ENCODE measurements at places on chromosomes 13 and 19. TPM values are rescaled to one million over a fixed set of nuclear protein-coding genes. Genes with fewer than 3 reads are reported as not detected.

LMO7 gene
- total RNA-seq = 51.7 TPM

RAB3A gene
- total RNA-seq = 0.86 TPM

MAB21L1 gene
- total RNA-seq = not detected

CEACAM3 gene
- total RNA-seq = 0.50 TPM

HS6ST3 gene
- not detected for total RNA-seq

TUBA3C gene
- total RNA-seq = not detected

DAND5 gene
- total RNA-seq = not detected

FBN3 gene
- total RNA-seq = not detected

ZNF471 gene
- 2.6 TPM for total RNA-seq

NKG7 gene
- total RNA-seq = 4.0 TPM

SEMA6B gene
- 2.2 TPM for total RNA-seq

SERPINE3 gene
- total RNA-seq = not detected

UHRF1 gene
- total RNA-seq = 0.20 TPM

ZNF439 gene
- total RNA-seq = 1.2 TPM

NKPD1 gene
- 0.06 TPM for total RNA-seq

TMEM221 gene
- total RNA-seq = not detected

LHB gene
- not detected for total RNA-seq

TMEM255B gene
- total RNA-seq = 7.1 TPM

PALM3 gene
- total RNA-seq = 20.2 TPM

CGB3 gene
- not detected for total RNA-seq

TPTE2 gene
- total RNA-seq = not detected

PLIN3 gene
- 10.8 TPM for total RNA-seq

RRAS gene
- total RNA-seq = 10.9 TPM

LILRA1 gene
- total RNA-seq = 0.90 TPM

RASGRP4 gene
- total RNA-seq = 0.77 TPM

ATCAY gene
- not detected for total RNA-seq

DMWD gene
- 13.4 TPM for total RNA-seq

ANGPTL8 gene
- 284 TPM for total RNA-seq

ZSWIM9 gene
- 1.8 TPM for total RNA-seq

FARSA gene
- total RNA-seq = 22.9 TPM

PRDX2 gene
- 358 TPM for total RNA-seq

RPL13A gene
- total RNA-seq = 992 TPM

EEF1AKMT1 gene
- total RNA-seq = 10.3 TPM
